ENCODE measurements at places on chromosomes 7 and 10.

- DNase-seq = no peak
Measured at GRCh38 chr10:132403511-132404168, 6.6 kb downstream of the PWWP2B start.

DNA sequence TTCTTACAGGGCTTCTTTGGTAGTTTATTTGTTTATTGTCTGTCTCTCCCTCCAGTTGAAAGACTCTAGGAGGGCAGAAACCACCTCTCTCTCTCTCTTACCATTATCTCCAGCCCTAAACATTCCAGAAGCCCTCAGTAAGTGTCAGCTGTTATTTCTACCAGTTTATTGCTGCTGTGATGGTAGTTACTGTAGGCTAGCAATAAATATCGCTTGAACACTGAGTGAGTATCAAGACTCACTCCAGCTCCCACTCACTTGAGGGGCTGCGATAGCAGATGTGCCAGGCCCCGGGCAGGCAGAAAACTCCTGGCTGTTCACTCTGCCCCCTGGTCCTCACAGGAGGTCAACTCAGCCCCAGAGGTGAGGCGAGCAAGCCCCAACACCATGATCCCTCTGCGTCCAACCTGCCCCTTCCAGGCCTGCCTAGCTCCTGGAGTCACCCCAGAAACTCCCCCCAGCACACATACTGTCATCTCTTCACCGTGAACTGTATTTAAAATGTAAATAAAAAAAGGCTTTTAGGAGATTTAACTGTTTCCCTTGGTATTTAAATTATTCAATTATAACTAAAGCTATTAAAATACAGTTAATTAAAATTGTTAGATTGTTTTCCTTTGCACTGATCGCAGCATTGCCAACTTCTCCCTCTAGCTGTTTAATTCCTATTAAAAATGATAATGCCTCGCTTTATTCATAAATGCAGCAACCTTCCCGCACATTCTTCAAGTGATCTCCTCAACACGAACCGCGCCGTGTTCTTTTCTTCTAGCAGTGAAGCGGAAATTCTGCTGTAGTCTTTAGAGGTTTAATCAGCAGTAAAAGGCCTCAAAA is 321.1 kb upstream of the ZMIZ1 start:
- DNase-seq = no peak

DNA sequence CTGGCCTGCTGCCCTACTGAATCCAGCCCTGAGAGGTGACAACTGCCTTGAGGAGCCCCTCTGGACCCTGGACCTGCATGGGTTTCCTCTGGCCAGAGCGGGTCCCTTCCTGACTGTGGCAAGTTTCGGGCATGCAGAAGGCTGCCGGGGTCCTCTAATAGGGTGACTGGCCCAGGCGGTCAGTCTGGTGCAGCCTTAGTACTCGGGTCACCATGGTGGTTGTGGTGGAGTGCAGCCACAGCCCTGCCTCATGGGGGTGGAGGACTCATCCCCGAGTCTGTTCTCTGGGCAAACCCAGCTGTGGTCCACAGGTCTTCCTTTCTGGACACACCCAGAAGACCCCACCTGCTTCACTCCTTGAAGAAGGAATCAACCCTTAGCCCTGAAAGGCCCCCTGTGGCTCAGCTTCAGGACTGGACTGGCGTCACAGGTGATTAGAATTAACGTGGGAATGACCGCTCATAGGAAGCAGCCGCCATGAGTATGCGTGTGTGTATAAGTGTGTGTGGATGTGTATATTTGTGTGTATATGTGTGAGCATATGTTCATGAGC is 28.7 kb downstream of the RAMP3 start:
- DNase-seq = no peak

DNA sequence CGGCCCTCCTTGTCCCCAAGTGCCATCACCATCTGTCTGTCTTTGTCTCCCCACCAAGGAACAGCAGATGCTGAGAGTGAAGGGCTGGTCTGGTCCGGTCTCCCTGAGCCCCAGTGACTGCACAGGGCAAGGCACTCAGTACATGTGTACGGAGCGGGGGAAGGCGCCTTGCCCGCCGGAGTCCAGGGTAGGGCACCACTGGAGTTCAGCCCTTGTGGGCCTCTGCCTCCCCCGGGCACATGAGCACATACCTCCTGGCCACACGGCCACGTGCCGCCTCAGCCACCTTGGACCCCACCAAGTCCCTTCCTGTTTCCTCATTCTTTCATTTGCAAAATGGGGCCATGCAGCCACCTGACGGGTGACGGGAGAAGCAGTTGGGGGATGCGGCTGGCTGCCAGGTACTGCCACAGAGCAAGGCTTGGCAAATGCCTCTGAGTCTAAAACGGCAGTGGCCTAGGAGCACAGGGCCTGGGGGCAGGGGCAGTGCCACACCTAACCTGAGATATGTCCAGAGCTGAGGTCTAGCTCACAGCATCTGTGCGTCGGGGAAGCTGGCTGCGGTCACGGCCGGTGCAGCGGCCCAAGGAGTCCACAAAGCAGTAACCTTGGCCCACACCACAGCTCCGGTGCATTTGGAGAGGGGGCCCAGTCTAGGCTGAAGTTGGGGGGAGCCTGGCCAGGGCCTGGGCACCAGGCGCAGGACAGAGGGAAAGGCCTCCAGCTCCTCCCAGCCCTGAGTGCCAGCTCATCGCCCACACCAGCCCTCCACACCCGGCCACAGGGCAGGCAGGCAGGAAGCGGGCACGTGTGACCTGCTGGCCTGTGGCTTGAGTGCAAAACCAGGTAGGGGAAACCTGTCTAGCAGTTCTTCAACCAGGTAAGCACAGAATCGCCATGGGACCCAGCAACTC is 5.2 kb downstream of the ADAP1 start:
- DNase-seq = no peak

DNA sequence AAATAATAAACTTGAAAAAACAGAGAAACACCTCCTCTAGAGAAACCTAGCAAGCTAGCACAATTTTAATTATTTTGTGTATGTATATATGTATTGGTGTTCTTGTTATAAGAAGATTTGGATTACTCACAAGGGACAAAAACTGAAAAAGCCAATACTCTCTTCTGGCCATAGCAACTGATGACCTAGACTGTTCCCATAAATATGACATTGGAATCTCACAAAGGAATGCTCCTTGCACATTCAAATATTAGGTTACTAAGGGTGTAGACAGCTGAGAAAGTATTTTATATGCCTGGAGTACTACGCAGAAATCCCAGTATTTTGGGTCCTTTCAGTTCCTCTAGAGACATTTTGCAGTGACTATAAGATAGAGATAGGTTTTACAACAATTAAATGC is 279.4 kb downstream of the FZD1 start:
- no peak for DNase-seq

DNA sequence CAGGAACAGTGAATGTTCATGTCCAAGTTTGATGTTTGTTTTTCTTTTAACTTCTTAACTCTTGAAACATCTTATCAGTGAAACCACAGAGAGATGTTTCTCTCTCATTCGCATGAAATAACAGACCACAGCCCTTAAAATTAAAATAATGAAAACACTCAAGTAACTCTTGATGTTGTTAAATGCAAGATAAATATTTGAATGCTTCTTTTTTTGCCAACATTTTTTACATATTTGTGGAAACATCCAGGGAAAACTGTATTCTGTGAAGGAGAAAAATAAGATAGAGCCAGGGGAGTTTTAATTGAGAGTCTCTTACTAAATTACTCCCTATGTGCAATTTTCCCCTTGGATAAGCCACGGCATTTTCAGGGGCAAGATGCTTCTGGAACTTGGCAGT is 361.8 kb upstream of the MGMT start:
- DNase-seq = no peak

GRCh38 chr10:1020460-1020859 is 5.2 kb downstream of the IDI2 start:
- no peak for DNase-seq

GRCh38 chr7:133310232-133310862 is 57.5 kb downstream of the EXOC4 start:
- DNase-seq = no peak

- no peak for DNase-seq
Measured at GRCh38 chr10:55497893-55498499, 697.0 kb upstream of the PCDH15 start.

- no peak for DNase-seq
Measured at GRCh38 chr7:114662002-114662677, 247.5 kb downstream of the FOXP2 start.

DNA sequence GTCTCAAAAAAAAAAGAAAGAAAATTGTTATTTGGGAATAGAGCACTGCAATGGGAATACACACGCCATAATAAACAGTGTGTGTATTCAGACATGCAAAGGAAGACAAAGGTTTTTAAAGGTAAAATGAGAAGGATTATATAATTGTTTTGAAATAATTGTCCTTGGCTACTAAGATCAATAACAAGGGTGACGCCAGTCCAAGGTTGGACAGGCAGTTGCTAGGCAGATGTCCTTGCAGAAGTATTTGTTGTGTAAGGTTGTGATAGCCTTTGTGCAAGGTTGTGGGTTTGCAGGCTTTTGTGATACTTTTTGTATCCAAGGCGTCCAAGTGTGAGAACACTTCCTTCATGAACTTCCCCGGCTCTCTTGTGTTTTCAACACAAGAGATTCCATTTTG is 72.3 kb upstream of the PRLHR start:
- no peak for DNase-seq

DNA sequence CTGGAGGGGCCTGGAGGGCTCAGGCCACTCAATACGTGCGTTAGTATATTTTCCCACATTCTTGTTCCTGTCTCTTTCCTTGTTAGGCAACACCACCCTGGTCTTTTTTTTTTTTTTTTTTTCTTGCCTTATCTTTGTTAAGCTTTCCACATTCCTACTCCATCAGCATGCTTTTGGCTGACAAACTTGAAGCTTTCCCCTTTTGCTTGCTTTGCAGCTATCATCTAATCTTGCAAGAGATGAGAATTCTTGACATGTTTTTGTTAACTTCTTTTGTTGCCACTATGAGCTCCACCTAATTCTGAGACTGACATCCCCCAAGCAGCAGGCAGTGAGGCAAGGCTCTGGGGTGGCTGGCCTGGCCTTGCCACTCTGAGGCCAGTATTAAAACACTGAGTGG is 52.5 kb upstream of the NRP1 start:
- DNase-seq = no peak

- DNase-seq = no peak
Measured at GRCh38 chr7:74068378-74069085, 15.1 kb upstream of the LIMK1 start.

- DNase-seq = no peak
Measured at GRCh38 chr7:141674171-141674671, 27.7 kb downstream of the DENND11 start.

DNA sequence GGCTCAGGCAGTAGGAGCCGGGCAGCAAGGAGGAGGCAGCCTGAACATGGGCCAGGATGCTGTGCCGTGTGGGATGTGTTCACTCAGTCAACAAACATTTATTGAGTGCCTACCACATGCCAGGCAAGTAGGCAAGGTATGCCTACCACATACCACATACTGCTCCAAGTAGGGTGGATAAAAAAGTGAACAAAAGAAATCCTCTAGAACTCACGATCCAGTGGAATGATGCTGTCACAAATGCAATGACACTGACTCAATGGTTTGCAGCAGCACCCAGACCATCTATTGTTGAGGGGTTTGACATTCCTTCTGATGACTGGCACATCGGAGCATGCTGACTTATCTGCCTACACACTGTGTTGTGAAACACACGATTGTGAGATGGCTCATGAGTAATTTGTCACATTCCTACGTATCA is 413.5 kb downstream of the NRG3 start:
- no peak for DNase-seq

All from fibroblast of the conjunctiva (primary cell).